ENCODE measurements at places on chromosomes 6 and 20. TPM values are rescaled to one million over a fixed set of nuclear protein-coding genes. Genes with fewer than 3 reads are reported as not detected.

The BPIFB4 gene
- total RNA-seq: not detected

The C6orf132 gene
- total RNA-seq: not detected

The IP6K3 gene
- total RNA-seq: not detected

The PSMA7 gene
- 158 TPM for total RNA-seq

The TMEM170B gene
- total RNA-seq: 2.1 TPM

Data from CD4-positive, alpha-beta T cell (primary cell).